ENCODE measurements at places on chromosomes 2 and 18. TPM values are rescaled to one million over a fixed set of nuclear protein-coding genes. Genes with fewer than 3 reads are reported as not detected.

FOXD4L1 gene
- 0.10 TPM for polyA plus RNA-seq

ZBTB7C gene
- polyA plus RNA-seq, result 0.99 TPM

TM4SF20 gene
- not detected for polyA plus RNA-seq

CFAP221 gene
- polyA plus RNA-seq, result 0.08 TPM

SGO2 gene
- 0.27 TPM for polyA plus RNA-seq

PLCL1 gene
- polyA plus RNA-seq, result 22.0 TPM

EFEMP1 gene
- polyA plus RNA-seq, result 36.5 TPM

MEP1B gene
- not detected for polyA plus RNA-seq

DPP10 gene
- polyA plus RNA-seq, result not detected

OR6B2 gene
- not detected for polyA plus RNA-seq

MLPH gene
- 60.3 TPM for polyA plus RNA-seq

DNA sequence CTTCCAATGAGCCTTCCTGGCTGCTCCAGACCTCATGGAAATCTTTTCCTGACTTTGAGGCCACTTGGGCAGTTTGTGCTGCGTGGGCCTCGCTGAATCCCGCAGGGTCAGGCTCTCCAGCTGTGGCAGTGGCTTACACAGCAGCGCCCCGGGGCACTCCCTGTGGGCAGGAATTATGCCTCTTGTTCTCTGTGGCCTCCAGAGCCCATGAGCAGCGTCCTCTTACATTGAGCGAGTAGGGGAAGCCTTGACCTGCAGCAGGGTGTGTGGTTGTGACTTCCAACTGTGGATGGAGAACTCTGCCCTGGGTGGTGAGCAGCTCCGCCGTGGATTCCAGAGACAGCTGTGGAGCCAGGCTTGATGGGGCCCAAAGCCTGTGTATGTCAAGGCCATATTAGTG lies 180.8 kb downstream of the GLI2 start:
- no peaks in the 10 kb centered on the region for H3K36me3 ChIP-seq
- H3K27me3 ChIP-seq, result no peaks in the 10 kb centered on the region
- H3K27ac ChIP-seq, result no peak overlapping the region
- no peak overlapping the region for H3K4me3 ChIP-seq
- DNase-seq, result no peak

DNA sequence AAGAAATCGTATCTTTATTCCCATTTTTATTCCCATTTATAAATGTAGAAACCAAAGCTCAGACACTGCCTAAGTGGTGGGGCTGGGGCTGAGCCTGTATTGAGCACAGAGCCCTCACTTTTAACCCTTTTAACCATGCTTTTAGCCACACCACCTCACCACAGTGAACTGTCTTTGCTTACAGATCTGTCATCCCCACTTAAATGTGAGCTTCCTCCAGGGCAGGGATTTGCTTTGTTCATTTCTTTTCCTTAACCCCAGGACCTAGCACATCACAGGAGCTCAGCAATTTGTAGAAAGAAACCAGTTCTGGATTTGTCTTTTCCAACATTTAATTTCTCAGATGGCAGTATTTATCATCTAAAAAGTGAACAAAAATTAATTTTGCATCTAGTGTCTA lies 2.2 kb downstream of the BOD1L2 start:
- DNase-seq, result no peak
- peaks cover 6% of the 10 kb centered on the region for H3K27me3 ChIP-seq
- H3K36me3 ChIP-seq, result no peaks in the 10 kb centered on the region
- no peak overlapping the region for H3K4me3 ChIP-seq
- H3K27ac ChIP-seq, result no peak overlapping the region
- no peaks in the 10 kb centered on the region for H3K4me1 ChIP-seq

GRCh38 chr18:76564117-76564516 lies 69.1 kb upstream of the ZNF516 start:
- H3K4me3 ChIP-seq, result no peak overlapping the region
- no peak for DNase-seq
- H3K27me3 ChIP-seq, result no peaks in the 10 kb centered on the region
- peaks cover 9% of the 10 kb centered on the region for H3K4me1 ChIP-seq
- H3K36me3 ChIP-seq, result no peaks in the 10 kb centered on the region

GRCh38 chr2:188788621-188789020 lies 185.6 kb upstream of the COL3A1 start:
- no peaks in the 10 kb centered on the region for H3K36me3 ChIP-seq
- H3K27me3 ChIP-seq, result no peaks in the 10 kb centered on the region
- H3K4me3 ChIP-seq, result no peak overlapping the region
- peaks cover 28% of the 10 kb centered on the region for H3K4me1 ChIP-seq

GRCh38 chr2:168246483-168247340 lies 683 bp downstream of the STK39 start:
- no peaks in the 10 kb centered on the region for H3K27me3 ChIP-seq
- DNase-seq, result peak; percentile 87
- H3K4me3 ChIP-seq, result peak overlapping the region; percentile 69

GRCh38 chr2:217289907-217290280 lies 430.0 kb upstream of the TNP1 start:
- DNase-seq, result no peak
- no peak overlapping the region for H3K4me3 ChIP-seq
- no peaks in the 10 kb centered on the region for H3K36me3 ChIP-seq
- H3K4me1 ChIP-seq, result peaks cover 4% of the 10 kb centered on the region
- H3K27ac ChIP-seq, result peak overlapping the region; percentile 65

DNA sequence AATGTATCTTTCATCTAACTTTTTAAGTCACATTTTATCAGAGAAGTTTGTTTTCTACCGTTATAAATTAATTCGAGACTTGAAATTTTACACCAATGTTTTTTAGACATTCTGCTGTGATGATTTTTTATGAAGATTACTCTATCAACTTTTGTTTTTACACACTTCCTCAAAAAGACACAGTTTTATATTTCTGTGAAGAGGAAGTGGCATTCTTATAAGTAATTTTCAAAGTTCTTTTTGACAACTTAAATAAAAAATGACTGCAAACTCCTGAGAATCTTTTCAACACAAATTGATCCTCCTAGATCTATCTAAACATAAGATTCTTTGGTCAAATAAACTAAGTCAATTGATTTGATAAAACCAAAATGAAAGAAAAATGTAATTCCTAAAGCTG lies 13.7 kb downstream of the ANKRD44 start:
- DNase-seq, result no peak
- no peaks in the 10 kb centered on the region for H3K36me3 ChIP-seq
- H3K4me3 ChIP-seq, result no peak overlapping the region
- H3K4me1 ChIP-seq, result peaks cover 23% of the 10 kb centered on the region

DNA sequence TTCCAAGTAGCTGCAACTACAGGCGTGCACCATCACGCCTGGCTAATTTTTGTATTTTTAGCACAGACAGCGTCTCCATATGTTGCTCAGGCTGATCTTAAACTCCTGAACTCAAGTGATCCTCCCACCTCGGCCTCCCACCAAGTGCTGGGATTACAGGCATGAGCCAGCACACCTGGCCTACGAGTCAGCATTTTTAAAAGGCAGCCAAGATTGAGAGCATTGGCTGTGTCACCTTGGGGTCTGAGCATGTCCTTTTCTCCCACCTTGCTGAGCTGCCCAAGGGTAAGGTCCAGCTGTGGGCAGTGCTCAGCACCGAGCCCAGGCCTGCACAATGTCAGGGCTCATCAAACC lies 142.8 kb upstream of the LMAN1 start:
- DNase-seq, result no peak
- H3K4me3 ChIP-seq, result no peak overlapping the region
- H3K27me3 ChIP-seq, result no peaks in the 10 kb centered on the region
- H3K4me1 ChIP-seq, result no peaks in the 10 kb centered on the region

GRCh38 chr2:19676770-19677169 lies 225.0 kb downstream of the TTC32 start:
- DNase-seq, result no peak
- no peaks in the 10 kb centered on the region for H3K27me3 ChIP-seq
- no peak overlapping the region for H3K27ac ChIP-seq
- no peaks in the 10 kb centered on the region for H3K4me1 ChIP-seq
- no peak overlapping the region for H3K4me3 ChIP-seq

DNA sequence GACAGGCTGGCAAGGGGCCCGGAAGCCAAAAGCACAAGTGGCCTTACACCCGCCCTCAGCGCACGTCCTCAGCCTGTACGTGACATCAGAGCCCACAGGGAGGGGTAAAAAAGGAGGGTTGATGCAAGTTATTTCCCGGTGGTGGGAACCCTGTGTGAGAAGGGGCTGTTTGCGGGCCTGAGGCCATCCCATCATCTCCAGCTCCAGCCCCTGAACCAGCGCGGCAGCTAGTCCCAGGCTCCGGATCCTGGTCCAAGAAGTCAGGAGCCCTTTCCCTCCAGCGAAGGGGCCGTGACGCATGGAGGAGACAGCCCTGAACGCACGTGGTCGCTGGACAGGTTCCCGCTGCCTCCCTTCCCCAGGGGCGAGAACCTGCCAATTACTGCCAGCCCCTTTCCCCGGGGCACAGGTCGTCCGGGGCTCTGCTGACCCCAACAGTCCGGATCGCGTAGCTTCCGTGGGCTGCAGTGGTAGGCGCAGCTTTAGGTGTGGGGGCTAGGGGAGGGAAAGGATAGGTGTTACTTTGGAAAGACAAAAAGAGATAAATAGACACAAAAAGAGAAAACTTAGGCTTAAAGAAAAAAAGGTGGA lies 1.3 kb upstream of the LRP2 start:
- peak overlapping the region; percentile 58 for H3K4me3 ChIP-seq
- peaks cover 33% of the 10 kb centered on the region for H3K4me1 ChIP-seq
- no peak overlapping the region for H3K27ac ChIP-seq
- peak; percentile 18 for DNase-seq
- peaks cover 24% of the 10 kb centered on the region for H3K27me3 ChIP-seq
- no peaks in the 10 kb centered on the region for H3K36me3 ChIP-seq

DNA sequence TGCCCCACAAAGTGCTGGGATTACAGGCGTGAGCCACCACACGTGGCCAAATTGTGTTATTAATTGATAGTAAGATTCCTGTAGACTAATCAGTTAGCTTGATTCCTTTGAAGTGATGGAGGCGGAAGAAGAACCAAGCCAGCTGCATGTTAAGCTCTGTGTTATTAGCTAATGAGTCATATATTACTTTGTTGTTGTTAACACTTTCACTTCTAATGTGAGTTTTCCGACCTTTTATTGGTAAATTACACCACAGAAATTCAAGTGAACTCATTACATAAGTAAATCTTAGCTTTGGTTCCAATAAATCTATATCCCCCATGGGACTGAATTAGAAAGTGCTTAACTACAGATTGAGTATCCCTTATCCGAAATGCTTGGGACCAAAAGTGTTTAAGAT lies 20.3 kb downstream of the CHMP1B start:
- no peaks in the 10 kb centered on the region for H3K4me1 ChIP-seq
- DNase-seq, result no peak

DNA sequence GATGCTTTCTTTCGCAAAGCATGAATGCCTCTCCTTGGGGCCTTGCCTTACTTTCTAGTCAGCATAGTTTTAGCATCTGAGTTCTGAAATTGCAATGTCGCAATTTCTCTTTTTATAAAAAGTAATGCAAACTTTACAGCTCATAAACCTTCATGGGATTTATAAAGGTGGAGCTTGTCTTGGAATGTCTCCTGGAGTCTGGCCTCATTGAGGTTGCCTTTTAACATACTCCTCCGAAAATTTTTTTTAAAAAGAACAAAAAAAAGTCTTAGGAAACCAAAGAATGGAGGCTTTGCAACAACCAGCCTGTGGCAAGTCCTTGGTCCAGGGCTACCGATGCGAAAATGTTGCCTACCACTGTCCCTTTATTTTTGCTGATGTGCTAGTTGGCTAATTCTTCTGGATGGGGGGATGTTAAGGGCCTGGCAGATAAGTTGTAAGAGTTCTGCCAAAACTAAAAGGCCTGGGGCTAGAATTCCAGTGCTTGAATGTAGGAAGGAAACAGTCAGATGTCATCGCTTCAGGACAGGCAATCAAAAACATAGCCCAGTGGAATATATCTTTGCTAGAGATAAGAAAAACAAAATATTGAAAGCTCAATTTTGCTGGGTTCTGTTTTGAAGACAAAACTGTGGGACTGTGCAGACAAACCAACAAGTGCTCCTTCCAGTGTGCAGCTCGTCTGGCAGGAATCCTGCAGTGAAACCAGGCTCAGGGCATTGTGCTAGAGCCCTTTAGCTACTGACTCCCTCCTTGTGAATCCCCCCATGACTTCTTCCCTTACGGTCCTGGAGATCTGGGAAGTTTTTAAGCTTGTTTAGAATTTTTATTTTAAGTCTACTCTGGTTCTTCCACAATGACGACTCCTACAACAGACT lies 213.0 kb downstream of the PIEZO2 start:
- H3K27ac ChIP-seq, result no peak overlapping the region
- H3K4me1 ChIP-seq, result peaks cover 5% of the 10 kb centered on the region
- no peak overlapping the region for H3K4me3 ChIP-seq
- no peak for DNase-seq

DNA sequence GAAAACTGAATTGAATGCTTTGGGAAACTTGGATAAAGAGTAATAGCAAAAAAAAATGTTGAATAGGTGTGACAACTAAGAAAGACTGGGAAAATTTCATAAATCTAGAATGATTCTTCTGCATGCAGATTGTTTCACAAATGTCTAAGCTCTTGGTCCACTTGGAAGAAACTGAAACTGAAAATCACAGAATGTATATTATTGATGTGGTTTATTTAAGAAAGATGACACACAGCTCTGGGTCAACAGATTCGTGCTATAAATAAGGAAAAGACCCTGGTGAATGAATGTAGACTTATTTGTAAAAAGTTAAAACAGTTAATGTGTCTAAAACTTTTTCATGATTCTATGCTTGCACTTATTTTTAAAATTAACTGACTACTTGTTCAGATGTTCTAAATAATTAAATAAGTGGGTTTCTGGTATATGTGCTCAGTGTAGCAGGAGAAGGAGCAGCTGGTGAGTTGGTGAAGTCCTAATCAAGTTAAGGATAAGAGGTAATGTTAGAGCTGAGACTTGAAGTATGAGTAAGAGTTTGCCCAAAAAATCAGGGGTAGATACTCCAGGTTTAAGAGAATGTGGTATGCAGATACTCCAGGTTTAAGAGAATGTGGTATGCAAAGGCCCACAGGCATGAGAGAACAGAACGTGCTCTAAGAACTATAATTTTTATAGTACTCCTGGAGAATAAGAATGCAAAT lies 24.5 kb downstream of the UGP2 start:
- H3K36me3 ChIP-seq, result no peaks in the 10 kb centered on the region
- no peaks in the 10 kb centered on the region for H3K27me3 ChIP-seq
- H3K27ac ChIP-seq, result no peak overlapping the region
- H3K4me3 ChIP-seq, result no peak overlapping the region
- DNase-seq, result no peak

DNA sequence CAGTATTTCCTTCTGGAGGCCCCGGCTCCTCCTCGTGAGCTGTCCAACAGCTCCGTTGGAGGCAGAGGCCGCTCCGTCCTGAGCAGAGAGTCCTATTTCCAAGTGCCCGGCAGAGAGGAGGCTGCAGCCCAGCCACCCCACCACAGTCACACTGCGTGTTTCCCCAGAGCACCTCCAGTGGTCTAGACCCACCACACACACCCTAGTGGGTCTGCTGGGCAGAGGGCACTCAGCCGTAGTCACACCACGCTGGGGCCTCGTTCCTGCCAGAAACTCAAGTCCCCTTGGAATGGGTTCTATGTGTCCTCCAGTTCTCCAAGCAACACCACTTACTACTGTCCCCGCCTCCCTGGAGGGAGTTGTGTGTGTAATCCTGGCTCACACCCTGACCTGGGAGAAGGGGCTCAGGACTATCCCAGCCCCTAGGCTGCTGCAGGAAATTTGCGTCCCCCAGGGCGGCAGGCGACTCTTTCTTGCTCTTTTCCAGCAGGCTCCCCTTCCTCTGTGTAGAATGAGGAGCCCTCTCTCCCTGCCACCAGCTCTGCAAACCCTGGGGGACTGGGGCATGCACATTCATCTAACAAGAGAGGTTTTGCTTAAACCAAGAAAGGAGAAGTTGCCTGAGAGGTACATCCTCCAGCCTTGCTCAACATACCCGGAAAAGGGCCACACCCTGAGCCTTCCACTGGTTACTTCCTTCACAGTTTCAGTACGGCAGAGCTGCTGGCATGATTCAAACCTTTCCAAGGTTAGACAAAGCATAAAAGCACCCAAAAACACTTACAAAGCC lies 114.1 kb downstream of the NDUFA10 start:
- no peak overlapping the region for H3K4me3 ChIP-seq
- no peak overlapping the region for H3K27ac ChIP-seq
- no peaks in the 10 kb centered on the region for H3K36me3 ChIP-seq
- no peak for DNase-seq
- H3K4me1 ChIP-seq, result peaks cover 8% of the 10 kb centered on the region
- no peaks in the 10 kb centered on the region for H3K27me3 ChIP-seq

Measured in heart left ventricle (tissue), 16 donors.